NCI-H345 (cell line): ENCODE measurements at places on chromosomes 4 and X.

DNA sequence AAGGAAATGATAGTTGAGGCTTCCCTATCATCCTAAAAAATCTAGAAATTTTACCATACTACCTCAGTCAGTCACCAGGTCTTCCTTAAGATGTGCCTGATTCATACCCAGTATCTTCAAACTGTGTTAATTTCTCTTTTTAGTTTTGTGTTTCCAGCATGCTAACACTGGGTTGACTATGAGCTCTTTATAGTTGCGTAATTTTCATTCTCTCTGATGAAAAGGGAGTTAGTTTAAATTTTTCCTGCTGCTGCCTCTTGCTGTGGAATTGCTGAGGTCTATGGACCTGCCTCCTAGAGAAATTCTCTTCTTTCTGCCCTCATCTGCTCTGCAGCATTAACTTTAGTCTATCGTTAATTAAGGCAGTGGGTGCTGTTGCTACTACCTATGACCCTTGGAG, 66.6 kb downstream of the BANK1 start:
- DNase-seq: no peak

GRCh38 chrX:8657883-8658282, 74.1 kb downstream of the ANOS1 start:
- DNase-seq: no peak

- DNase-seq: peak; percentile 64
Measured at GRCh38 chrX:44306356-44306755, 37.1 kb downstream of the EFHC2 start.

DNA sequence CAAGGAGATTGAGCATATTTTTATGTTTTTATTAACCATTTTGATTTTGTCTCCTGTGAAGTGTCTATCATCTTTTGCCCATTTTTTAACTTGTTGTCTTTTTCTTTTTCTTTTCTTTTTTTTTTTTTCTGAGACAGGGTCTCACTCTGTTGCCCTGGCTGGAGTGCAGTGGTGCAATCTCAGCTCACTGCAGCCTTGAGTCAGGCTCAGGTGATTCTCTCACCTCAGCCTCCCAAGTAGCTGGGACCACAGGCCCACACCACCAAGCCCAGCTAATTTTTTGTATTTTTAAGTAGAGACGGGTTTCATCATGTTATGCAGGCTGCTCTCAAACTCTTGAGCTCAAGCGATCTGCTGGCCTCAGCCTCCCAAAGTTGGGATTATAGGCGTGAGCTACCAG, 4.6 kb upstream of the ADD1 start:
- DNase-seq: no peak

DNA sequence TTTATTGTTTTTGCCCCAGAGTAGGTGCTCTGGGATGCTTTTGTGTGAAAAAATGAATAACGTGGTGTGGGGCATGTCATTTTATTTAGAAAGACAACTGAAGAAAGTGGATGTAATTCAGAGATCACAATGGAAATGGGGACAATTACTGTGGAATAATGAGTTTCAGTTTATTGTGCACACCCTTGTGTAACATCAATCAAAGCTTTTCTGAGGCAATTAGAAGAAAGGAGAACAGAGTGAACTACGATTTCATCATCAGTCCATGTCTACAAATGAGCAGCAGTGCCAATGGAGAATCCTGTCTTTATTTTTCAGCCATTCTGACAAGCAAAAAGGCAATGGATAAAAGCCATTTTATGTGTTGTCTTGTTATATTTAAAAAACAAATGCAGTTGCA, 339.2 kb downstream of the TMA16 start:
- DNase-seq: no peak

- no peak for DNase-seq
Measured at GRCh38 chrX:49644991-49645637, 46.3 kb downstream of the GAGE1 start.

- DNase-seq: peak; percentile 20
Measured at GRCh38 chrX:136028383-136028984, 43.2 kb downstream of the SLC9A6 start.

GRCh38 chr4:130478406-130478805, 1382.5 kb downstream of the C4orf33 start:
- DNase-seq: no peak

- no peak for DNase-seq
Measured at GRCh38 chr4:91764085-91764484, 539.7 kb upstream of the GRID2 start.

- no peak for DNase-seq
Measured at GRCh38 chr4:106172861-106173260, 143.1 kb downstream of the TBCK start.

DNA sequence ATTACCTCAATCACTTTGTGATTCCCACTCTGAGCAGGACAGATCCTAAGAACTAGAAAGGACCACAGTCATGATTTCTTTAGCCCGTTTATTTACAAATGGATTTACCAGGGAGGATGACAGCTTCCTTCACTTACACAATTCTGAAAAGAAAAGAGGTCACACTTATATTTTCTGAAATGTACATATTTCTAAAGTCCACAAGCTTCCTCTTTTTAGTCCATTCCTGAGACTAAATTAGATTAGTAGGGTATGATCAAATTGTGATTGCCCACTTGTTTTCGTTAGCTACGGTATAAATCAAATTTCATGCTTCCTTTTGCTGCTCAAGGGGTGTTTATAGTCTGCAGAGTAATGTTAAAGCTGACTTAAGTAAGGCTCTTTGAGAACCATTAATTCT, 7.6 kb upstream of the AMELX start:
- DNase-seq: no peak

- no peak for DNase-seq
Measured at GRCh38 chrX:15676886-15677285, 12.3 kb upstream of the CLTRN start.

DNA sequence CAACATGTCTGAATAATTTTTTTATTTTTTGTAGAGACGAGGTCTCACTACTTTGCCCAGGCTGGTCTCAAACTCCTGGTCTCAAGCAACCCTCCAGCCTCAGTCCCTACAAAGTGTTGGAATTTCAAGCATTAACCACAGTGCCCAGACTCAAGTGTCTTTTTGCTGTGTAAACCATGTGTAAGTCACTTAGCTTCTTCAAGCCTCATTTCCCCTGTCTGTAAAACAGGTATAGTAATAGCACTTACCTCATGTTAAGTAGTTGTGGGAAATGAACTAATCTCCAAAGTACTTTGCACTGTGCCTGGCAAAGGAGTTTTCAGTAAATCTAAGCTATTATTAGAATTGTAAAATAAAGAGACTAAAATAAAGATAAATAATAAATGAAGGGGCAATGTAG, 35.7 kb downstream of the STBD1 start:
- DNase-seq: peak; percentile 17

- no peak for DNase-seq
Measured at GRCh38 chrX:46311581-46312120, 233.6 kb downstream of the ZNF674 start.

- no peak for DNase-seq
Measured at GRCh38 chrX:11629593-11630211, 36.0 kb downstream of the ARHGAP6 start.

GRCh38 chr4:54015423-54016030, 48.9 kb downstream of the CHIC2 start:
- DNase-seq: no peak

GRCh38 chr4:3406021-3406420, 35.7 kb upstream of the HGFAC start:
- DNase-seq: no peak

DNA sequence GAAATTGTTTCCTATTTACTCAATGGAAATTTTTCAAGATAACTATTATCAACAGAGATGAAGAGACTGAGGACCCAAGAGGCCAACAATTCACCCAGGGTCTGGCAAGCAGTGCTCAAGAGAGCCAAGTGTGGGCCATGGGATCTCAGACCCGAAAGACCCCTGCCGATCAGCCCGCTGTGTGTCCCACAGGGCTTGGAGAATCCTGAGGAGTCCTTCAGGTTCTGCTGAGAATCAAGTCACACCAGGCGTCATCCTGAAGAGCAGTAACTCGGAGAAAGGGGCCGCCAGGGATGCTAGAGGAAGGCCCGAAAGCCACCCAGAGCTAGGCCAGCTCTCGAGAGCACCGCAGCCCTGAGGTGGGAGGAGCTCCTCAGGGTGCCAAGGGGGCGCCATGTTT, 48.7 kb downstream of the FGFRL1 start:
- DNase-seq: no peak

GRCh38 chr4:182828360-182829025, 88.7 kb downstream of the DCTD start:
- DNase-seq: peak; percentile 58

DNA sequence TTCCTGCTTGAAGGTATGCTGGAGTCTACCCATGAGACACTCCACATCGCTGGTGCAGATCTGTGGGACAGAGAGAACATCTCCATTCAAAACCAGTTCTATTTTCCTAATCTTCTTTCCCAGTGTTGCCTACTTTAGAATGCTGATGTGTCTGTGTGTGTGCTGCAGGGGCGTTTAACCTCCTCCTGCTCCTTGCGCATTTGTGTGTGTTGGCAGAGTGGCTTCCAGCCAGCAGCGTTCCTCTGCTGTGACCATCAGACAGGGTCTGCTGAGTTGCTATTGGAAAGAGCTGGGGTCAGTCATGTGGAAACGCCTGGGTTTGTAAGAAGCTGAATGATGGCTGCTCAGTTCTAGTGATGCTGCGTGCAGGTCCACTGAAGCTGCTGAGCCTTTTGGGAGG, 223.6 kb downstream of the RBMX2 start:
- DNase-seq: no peak

DNA sequence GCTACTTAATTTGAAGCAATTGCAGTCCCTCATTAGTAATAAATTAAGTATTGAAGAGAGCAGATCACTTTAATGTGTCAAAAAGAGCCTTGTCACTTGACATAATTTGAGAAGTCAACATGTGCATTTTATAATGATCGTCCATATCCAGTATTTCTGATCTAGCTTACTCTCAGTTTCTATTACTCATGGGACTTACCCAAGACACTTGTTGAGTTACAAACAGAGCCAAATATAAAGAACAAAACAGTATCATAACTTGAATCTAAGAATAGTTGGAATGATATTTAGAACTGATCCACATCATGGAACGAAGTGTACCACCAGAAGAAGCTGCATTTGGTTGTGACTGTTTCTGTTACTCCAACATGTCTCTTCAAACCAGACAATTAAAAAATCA, 54.7 kb downstream of the SLITRK4 start:
- no peak for DNase-seq

- DNase-seq: no peak
Measured at GRCh38 chr4:10347815-10348214, 109.4 kb downstream of the ZNF518B start.

DNA sequence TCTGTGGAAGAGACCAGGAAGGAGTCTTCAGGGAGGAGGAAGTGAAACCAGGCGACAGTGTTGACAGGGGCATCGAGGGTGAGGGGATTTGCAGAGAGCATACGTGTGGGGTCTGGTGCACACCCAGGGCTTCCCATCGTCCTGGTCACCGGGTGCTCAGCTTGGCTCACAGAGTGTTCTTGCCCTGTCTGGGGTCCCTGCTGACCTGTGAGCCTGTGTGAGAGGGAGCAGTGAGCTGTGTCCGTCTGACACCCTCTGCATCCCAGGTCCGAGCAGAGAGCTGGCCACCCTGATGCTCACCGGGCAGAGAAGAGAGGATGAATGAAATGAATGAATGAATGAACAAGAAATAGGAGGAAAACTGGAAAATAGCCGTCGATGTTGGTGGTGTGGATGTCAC, 46.5 kb downstream of the CPZ start:
- DNase-seq: no peak

DNA sequence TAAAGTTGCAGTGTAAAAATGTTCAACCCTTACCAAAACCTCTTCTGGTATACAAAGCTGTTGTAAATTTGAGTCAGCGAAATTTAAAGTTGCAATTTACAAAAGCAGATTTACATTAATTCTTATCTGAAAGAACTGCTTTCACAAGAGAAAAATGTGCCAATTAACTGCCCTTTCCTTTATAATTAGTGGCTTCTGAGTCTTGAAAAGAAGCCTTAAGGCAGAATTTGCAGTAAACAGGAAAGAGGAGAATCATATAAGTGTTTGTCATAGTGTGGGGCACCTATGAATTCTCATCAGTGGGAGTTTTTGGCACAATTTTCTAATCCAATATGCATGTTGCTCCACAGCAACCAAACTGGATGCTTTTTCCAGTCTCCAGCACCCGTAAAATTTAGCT, 125.3 kb upstream of the GABRG1 start:
- DNase-seq: no peak

- no peak for DNase-seq
Measured at GRCh38 chrX:49932791-49933190, 10.4 kb downstream of the CLCN5 start.

GRCh38 chr4:82561786-82562563, at the start of gene TMEM150C:
Gene TMEM150C (minus strand): TSS chr4:82561988. CDS start chr4:82504657, 57,331 bp downstream.
- DNase-seq: peak; percentile 63

- DNase-seq: no peak
Measured at GRCh38 chrX:149948016-149948415, 9.7 kb upstream of the EOLA2 start.

DNA sequence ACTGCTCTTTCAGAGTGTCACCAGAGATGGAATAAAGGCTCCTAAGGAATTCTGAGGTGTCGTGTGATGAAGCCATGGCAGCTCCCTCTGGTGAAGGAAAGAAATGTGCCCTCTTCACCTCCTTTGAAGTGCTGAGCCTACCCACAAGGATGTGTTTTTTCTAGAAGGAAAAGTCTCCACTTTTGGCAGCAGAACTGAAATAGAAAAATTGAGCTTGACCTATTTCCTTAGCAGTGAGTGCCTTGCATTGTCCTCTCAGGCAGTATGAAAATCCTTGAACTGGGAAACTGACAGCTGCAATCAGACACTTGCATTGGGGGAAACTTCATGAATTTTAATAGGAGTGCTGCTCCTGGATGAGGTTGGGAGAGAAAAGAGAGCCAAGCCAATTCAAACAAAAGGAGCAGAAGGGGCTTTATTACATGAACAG, 95.2 kb downstream of the DCLK2 start:
- DNase-seq: peak; percentile 22
